Right atrium auricular region (tissue), 2 donors: ENCODE measurements at places on chromosomes 6 and 20. TPM values are rescaled to one million over a fixed set of nuclear protein-coding genes. Genes with fewer than 3 reads are reported as not detected.

DNA sequence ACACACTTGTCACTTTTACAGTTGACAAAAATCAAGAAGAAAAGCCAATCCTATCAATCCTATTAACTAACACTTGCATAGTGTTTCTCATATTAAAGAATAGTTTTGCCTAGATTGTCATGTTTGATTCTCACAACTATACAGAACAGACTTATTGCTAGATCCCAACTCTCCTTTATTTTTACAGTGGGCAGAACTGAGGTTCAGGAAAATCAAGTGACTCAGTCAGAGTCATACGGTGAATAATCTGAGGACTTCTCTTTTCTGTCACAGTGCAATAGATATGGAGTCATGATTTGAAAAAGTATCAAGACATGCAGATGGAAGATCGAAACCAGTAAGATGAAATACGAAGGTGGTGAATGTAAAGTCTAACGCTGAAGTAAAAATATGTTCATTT is 195.1 kb upstream of the CITED2 start:
- no peak for DNase-seq

DNA sequence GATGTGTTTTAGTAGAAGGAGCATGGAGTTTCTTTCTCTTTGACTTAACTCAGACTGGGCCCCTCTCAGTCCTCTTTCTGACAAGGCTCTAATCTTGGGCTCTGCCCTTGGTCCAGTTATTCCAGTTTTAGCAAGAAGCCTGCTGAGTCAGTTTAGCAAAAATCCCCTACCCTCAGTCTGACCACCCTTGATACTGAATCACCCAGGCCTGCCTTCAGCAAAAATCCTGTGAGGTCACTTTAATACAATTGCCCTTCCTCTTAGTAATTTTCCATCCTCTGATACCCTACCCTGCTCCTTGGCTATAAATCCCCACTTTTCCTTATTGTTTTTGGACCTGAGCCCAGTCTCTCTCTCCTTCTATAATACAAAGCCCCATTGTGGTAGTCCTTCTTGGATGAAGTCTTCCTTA is 326.7 kb upstream of the NOX3 start:
- DNase-seq, result no peak

DNA sequence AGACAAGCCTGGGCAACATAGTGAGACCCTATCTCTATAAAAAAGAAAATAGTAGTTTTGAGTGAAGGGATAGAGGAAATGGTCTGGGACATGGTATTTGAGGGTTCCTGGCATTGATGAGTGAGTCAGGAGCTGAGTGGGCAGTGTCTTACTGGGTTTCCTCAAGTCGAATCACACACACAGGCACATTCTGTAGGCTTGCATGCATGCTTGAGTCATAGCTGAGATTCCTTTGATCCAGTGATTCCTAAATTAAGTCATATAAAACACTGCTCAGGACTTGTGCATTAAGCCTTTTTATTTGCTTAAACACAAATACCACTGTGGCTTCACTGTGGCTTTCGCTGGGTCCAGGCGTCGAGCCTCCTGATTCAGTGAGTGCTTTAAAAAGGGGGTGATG is 71.8 kb upstream of the TMEM181 start:
- no peak for DNase-seq

- DNase-seq, result no peak
These were observed 44.6 kb upstream of the AGPAT4 start for GRCh38 chr6:161318456-161318855.

The NKX2-2 gene
- total RNA-seq, result not detected

The HMGCLL1 gene
- 0.94 TPM for total RNA-seq

The LY6G6D gene
- not detected for total RNA-seq
